ENCODE measurements at places on chromosomes 5 and 9.

- no peak for DNase-seq
Measured at GRCh38 chr9:847505-847904, 6.0 kb downstream of the DMRT1 start.

GRCh38 chr5:141711687-141712086, 29.7 kb upstream of the ARAP3 start:
- DNase-seq, result no peak

- no peak for DNase-seq
Measured at GRCh38 chr5:53110156-53110555, 599 bp upstream of the MOCS2 start.

DNA sequence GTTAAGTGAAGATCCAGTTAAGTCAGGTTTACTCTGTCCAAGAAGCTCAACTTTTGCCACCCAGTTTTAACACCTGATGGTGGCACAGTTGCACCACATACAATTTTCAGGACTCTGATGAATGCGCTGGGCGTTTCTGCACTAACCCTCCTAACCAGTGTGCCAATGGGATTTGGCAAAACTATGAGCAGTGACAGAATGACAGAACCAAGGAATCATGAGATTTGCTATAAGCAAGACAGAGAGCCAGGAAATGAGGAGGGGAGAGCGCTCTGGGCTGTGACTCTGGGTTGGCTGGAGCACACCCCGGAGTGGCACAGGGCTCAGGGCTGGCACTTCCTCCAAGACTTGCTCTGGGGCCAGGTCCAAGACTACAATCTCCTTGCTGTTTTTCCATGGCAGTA, 84.1 kb downstream of the SH3PXD2B start:
- no peak for DNase-seq

GRCh38 chr5:2253040-2253975, 370.6 kb upstream of the IRX4 start:
- no peak for DNase-seq

- DNase-seq, result no peak
Measured at GRCh38 chr5:39432696-39433530, 8.1 kb upstream of the DAB2 start.

GRCh38 chr9:30723656-30724055, 1660.8 kb upstream of the ACO1 start:
- DNase-seq, result no peak

DNA sequence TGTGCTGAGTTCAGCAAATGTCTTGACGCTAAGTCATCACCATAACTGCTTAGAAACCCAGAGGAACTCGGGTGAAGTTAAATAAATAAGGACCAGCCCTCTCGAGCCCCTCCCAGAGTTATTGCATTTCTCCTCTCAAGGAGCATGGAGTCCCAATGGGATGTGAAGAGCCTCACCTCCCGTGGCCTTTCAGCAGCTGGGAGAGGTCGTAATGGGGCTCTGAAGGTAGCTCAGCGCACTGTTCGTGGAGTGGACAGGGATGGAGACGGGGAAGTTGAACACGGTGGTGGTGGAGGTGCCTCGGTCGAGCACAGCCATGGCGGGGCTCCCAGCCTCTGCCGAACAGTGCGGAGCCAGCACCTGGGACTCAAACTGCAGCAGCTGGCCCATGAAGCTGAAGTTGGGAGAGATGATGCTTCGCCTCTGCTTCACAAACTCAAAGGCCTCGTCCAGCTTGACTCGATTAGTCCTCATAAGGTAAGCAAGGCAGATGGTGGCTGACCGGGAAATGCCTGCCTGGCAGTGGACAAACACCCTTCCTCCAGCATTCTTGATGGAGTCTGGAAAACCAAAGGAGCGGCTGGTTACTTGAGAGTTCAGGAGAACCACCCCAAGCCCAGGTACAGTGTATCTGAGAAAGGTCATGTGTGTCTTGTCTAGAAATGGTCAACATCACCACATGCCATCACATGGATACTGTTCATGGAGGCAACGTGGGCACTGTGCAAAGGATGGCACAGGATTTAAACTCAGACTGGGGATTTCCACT, 2.2 kb downstream of the DUSP1 start:
- no peak for DNase-seq

DNA sequence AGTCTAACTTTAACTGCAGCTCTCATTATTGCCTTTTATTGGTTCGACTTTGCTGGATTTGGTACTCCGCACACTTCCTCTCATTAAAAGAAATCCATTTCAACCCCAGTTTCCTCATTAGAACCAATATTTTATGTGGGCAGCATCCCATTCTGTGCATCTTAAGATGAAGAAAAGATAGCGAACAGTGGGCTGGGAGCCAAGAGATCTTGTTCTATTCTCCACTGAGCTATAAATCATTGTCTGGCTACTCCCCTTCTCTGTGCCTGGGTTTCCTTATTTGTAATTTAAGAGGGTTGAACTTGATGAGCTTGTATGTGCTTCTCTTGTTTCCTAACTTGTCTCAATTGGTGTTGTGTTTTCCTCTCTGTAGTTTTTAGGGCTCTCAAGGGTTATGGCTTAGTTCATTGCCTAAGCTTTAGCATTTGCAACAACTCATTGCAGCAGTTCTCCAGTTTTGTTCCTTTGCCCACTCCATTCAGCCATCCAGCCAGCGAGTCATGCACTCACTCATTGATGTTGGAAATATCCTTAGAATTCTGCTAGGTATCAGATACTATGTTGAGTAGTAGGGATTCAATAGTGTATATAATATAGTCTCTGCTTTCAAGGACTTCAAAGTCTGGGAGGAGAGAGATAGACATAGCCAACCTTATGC, 273.3 kb upstream of the TNC start:
- DNase-seq, result no peak

DNA sequence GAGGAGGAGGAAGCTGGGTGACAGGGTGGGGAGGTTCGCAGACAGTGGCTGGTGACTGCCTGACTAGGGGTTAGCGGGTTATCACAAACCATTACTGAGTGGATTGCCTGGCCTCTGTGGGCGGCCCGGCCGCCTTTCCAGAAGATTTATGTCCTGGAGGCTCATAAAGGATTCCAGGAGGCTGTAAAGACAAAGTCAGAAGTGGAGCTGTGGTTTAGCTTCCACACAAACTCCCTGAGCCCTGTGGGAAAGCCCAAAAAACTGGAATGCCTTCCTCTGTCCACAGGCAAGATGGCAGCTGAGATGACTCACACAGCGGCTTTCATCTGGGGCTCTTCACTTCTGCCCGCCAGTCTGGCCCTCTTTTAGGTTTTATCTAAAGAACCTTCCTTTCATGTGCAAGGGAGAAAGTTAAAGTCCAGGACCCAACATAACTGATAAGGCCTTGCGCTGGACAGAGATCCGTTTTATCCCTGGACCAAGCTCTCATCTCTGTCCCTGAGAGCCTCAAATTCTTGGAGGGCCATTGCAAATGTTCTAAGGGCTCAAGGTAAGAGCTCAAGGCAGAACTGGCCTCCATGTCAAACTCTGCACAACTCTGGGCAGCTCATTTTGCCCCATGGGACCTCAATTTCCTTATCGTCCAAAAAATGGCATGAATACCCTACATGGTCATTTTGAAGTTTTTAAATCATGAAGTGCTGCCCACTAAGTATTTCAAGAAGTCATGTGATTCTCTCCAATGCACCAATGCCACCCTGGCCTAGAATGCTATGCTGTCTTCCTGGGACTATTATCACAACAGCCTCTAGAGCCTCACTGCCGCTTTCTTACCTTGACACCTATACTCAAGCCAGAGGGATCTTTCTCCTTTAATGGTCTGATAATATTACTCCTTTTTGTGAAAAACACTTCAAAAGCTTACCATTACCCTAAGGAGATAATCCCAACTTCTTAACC, 249.4 kb upstream of the TRIM32 start:
- no peak for DNase-seq

DNA sequence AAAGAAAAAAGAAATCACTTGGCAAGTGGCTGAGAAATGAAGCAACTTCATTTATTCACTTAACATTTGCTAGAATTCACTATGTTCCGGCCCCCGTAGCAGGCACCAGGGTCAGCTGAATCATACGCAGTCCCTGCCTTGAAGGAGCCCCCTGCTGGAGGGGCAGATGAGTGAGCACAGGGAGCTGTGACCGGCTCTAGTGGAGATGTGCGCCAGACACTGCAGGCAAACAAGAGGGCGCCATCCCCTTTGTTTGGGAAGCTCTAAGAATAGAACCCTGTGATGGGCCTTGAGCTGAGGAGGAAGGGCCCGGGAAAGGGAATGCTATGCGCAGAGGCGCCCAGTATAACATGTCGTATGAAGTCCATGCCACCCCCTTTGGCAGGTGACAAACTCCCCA, 20.2 kb upstream of the RPL26L1 start:
- DNase-seq, result peak; percentile 67

GRCh38 chr9:88387552-88388202, 567 bp upstream of the SPIN1 start:
- DNase-seq, result peak; percentile 72

GRCh38 chr9:26131886-26132285, 453.6 kb upstream of the TUSC1 start:
- DNase-seq, result no peak

- no peak for DNase-seq
Measured at GRCh38 chr5:178289438-178289837, 56.8 kb upstream of the PHYKPL start.

- no peak for DNase-seq
Measured at GRCh38 chr5:173953528-173954090, 35.4 kb upstream of the C5orf47 start.

DNA sequence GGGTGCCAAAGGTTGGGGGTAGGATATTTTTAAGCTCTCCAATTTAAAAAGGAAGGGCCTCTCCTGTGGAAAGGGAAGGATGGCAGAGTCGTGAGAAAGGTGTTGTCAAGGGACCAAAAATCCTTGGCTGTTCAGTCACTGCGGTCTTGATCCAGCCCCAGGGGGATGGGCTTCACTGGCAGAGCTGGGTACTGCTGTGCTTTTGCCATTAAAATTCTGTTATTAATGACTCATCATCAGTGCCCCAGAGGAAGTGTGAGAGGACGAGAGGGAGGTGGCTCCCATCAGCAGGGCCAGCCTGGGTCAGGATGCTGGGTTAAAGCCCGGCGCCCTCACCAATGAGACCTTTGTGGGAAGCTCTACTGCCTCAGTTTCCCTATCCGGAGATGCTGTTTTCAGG, 16.7 kb downstream of the PCDH12 start:
- DNase-seq, result no peak

- no peak for DNase-seq
Measured at GRCh38 chr5:172611913-172612312, 29.1 kb upstream of the NEURL1B start.

- no peak for DNase-seq
Measured at GRCh38 chr5:142925795-142926194, 155.6 kb downstream of the ARHGAP26 start.

GRCh38 chr5:141084487-141084989, 9.9 kb upstream of the PCDHB2 start:
- no peak for DNase-seq

DNA sequence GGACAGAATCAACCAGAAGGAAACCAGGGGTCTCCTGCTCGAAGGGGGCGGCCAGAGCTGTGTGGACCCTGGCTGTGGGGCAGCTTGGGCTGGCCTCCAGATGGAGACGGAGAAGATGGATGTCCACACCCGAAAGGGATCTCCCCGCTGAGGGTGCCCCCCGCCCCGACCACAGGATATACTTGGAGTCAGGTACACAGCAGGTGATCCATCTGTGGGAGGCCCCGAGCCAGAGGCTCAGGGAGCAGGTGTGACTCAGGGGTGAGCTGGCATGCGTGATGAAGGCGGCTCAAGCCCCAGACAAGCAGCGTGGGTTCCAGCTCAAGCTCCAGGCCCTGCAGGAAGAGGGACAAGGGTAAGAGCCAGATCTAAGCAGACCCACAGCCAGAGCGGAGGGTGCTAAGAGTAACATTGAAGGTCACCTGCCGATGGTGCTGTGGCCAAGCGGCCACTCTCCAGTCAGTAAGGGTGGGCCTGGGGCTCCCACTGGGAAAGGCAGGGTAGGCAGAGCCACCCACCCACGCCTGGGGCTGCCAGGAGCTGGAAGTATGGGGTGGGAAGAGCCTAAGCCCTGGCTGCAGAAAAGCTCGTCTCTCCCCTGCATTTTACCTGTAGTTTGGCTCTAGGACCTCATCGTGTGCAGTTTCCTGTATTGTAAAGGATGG, 30.6 kb upstream of the MVB12B start:
- DNase-seq, result no peak

DNA sequence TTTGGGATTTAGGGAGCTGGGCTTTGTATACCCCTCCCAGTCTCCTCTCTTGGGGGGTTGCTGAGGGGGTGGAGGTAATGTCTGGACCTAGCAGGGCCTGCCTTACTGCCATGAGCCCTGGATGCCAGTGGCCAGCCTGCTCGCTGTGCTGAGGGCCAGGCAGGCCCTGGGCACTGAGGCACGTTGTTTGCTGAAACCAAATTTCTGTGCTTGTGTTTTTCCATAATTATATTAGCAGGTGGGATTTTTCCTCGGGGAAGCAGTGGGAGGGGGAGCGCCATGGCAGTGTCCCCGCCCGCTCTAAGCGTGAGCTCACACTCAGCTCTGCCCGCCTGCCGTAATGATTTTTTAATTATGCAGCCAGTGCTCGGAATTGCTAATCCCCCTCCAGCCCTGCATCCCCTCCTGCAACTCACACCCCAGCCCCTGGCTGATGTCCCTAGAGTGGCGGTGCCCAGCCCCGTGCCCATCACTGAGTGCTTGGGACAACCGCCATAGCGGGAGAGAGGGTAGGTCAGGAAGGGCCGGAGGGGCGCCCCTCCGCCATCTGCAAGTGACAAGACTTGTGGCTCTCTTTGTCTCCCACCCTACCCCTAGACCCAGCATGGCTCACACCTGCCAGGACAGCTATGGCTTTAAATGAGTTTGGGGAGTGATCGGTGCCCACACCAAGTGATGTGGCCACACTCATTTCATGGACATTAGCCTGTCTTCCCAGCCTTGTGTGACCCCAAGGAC, 20.9 kb downstream of the CXXC5 start:
- no peak for DNase-seq

- DNase-seq, result no peak
Measured at GRCh38 chr5:143874312-143874711, 62.4 kb downstream of the HMHB1 start.

GRCh38 chr5:63145167-63145566, 566.5 kb downstream of the LRRC70 start:
- DNase-seq, result no peak

All from KBM-7 (cell line).